Fibroblast of skin of right biceps (primary cell): ENCODE measurements at places on chromosomes 4 and X.
A peak's percentile ranks its signal among the peaks of the same experiment; 100 is the strongest.

DNA sequence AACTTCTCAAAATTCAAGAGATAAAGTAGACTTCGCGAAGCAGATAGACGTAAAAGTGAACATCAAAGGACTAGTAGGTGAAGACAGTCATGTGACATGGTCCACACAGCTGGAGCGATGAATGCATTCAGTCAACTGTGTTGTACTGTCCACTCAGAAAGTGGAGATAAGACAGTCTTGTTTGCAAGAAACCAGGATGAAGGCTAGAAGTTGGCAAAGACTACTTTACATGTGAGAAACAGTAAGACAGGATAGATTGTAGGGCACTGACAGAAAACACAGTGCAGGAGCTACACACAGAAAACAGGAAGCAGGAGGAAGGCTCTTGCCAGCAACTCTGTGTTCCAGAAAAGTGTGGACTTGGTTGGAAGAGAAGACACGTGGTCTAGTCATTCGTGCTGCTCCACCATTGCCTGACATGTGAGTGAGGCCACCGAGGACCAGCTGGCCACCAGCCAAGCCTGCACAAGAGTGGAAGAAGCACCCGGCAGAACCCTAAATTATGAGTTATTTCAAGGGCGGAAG, 78.9 kb downstream of the FAT1 start:
- no peak for DNase-seq

GRCh38 chr4:187171706-187172339, 448.2 kb upstream of the FAT1 start:
- peak; percentile 54 for DNase-seq

- DNase-seq, result no peak
Observed at GRCh38 chr4:113548303-113548702, 213.2 kb downstream of the CAMK2D start.

GRCh38 chr4:144831971-144832370, 186.0 kb downstream of the HHIP start:
- no peak for DNase-seq

DNA sequence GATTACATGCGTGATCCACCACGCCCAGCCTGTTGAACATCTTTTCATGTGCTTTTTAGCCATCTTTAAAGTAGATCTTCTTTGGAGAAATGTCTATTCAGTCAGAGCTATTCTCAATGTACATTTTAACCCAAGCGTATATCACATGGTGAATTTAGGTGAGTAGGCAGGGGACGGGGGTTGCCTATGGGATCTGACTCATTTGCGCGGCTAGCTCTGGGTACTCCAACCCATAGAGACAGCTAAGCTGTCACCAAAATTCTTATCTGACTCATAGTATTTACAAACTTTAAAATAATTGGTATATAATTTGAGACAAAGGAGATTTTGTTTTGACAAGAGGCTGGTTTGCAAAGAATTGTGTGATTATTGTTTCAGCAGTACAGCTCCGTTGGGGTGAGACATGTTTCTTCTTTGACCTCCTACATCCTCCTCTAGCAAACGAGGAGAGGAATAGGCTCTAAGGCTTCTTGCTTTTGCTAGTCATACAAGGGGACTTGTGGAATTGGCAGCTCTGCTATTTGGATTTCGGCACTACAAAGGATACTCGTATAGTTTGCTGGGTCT, 12.0 kb downstream of the NSDHL start:
- DNase-seq, result no peak

DNA sequence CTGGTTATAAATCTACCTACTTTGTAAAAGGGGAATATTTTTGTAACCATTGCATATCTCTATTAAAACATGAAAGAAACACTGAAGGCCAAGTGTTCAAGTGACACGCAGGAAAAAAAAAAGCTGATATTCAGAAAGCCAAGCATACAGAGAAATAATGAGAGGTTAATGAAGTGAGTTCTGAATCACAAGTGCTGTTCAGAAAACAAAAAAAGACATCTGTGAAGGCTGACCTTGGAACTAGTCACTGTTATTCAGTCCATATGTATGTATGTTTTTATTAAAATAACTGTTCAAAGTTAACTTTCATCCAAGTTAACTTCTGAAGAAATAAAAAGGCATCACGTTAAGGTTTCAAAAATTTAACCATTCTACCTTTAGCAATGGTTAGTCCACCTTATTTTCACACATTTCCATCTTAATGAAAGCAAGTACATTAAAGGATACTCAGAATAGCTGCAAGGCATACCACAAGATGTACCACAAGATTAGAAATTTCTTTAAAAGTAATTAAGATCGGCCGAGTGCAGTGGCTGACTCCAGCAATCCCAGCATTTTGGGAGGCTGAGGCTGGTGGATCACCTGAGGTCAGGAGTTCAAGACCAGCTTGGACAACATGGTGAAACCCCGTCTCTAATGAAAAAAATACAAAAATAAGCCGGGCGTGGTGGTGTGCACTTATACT, 31.4 kb downstream of the SH3RF1 start:
- no peak for DNase-seq
